ENCODE measurements at places on chromosomes 7 and 10. TPM values are rescaled to one million over a fixed set of nuclear protein-coding genes. Genes with fewer than 3 reads are reported as not detected.
A peak's percentile ranks its signal among the peaks of the same experiment; 100 is the strongest.

DNA sequence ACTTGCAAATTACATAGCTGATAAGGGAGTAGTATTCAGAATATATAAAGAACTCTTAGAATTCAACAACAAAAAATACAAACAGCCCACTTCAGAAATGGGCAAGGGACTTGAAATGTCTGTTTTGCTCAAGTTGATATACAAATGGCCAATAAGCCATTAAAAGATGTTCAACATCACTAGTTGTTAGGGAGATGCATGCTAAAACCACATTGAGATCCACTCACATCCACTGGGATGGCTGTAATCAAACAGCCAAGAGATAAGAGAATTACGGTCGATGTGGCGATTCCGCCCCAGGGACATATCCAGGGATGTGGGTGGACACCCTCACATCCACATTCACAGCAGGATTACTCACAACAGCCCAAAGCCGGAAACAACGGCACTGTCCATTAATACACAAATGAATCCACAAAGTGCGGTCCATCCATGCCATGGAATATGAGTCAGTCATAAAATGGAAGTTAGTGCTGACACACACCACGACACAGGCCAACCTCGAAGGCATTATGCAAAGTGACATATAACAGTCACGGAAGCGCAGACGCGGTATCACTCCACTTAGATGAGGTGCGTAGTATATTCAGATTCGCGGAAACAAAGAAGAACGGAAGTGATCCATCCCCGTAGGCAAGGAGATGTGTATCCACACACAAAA lies 227.8 kb downstream of the DNAJB6 start:
- DNase-seq, result no peak

- no peak for DNase-seq
Measured at GRCh38 chr7:4067874-4068273, 614.2 kb upstream of the FOXK1 start.

- no peak for DNase-seq
Measured at GRCh38 chr10:77501846-77502261, 135.8 kb downstream of the KCNMA1 start.

DNA sequence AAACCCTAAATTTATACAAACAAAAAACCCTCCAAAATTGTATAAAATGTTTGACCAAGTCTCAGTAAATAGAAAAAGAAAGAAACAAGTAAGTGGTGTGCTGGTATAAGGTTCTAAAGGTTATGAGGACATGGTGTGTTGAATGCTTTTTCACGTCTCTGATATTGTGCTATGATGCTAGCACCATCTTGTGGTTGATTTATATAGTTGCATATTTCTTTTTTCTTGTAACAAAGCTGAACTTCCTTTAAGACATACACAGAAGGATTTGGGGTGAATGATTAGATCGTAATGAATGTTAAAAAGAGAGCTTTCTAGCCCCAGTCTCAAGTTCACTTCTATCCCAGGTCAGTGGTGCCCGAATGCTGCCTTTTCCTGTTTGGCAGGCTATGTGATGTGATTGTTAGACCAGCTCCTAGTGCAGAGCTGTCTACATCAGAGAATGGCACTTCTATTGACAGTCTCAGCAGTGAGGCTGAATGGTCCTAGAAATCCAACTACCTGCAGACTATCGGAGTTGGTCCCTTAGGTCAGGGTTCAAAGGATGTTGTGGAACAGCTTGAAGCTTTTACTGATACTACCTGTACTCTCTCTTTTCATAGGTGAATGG lies 25.0 kb downstream of the VTI1A start:
- peak; percentile 29 for DNase-seq

GRCh38 chr7:154633641-154634040 lies 369.3 kb downstream of the PAXIP1 start:
- DNase-seq, result no peak

- no peak for DNase-seq
Measured at GRCh38 chr7:131858611-131859010, 302.2 kb upstream of the PODXL start.

GRCh38 chr7:39978230-39978934 lies 28.3 kb downstream of the CDK13 start:
- DNase-seq, result no peak

- DNase-seq, result no peak
Measured at GRCh38 chr7:123666492-123666891, 10.8 kb downstream of the LMOD2 start.

DNA sequence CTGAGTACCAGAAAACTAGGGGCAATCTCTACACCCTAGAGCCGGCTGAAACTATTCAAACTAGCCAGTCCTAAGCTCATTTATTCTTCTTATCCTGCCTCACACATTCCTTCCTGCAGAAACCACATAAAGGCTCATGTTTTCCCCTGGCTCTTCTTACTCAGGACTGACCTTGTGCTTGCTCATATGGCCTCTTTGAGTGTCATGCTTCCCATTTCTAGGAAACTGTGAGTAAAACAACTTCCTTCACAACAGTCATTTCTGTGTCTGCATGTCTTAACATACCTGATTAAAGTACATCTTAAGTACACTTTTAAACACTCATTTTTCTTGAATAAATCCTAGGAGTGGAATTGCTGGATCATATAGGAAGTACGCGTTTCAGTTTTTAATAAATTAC lies 52.3 kb upstream of the KIAA1217 start:
- no peak for DNase-seq

GRCh38 chr7:97145068-97145467 lies 27.6 kb downstream of the SDHAF3 start:
- no peak for DNase-seq

- DNase-seq, result no peak
Measured at GRCh38 chr7:138941545-138941944, 39.6 kb downstream of the KIAA1549 start.

DNA sequence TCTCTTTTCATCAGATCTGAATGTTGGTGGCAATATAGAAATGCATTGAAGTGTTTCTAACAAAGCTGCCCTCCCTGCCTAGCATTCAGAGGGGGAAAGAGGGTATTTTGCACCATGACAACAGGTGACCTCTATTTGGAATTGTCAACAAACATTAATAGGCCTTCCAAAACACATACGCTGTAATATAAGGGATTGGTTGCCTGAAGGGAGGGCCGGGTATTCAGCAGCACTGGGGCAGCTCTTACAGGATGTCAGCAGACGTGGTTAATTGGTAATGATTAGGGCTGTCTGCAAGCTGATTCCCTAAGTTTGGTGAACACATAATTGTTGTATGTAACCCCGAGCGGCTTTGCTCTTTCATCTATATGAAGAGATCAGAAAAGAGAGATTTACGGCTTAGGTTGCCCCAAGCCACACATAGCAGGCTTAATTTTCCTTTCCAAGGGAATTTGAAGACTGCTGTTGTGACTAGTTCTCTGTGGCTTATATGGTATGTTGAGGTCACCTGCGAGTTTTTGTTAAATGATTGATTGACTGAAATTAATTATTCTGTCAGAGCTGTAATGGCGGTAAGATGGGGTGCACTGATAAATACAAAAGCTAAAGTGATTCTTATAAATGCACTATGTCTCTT lies 759.3 kb downstream of the LRMDA start:
- DNase-seq, result no peak

GRCh38 chr10:75939541-75939940 lies 508.1 kb downstream of the LRMDA start:
- DNase-seq, result no peak

DNA sequence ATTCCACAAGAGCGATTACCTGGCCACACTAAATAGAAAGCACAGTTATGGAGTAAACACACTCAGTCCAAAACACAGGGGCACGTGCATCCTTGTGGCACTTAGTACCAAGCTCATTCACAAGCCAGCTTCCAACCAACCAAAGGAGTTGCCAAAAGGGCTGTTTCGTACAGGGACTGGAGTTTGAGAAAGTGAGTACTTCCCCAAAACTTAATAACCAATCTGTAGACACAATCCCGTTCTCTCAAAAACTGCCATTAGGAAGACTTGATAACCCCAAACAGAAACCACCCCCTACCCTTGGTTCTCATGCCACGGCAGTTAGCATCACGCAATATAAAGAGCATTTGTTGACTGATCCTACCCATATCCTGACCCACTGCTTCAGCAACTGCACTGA lies 166.2 kb upstream of the ASAH2 start:
- no peak for DNase-seq

GRCh38 chr10:114477285-114477684 lies 73.0 kb upstream of the AFAP1L2 start:
- no peak for DNase-seq

DNA sequence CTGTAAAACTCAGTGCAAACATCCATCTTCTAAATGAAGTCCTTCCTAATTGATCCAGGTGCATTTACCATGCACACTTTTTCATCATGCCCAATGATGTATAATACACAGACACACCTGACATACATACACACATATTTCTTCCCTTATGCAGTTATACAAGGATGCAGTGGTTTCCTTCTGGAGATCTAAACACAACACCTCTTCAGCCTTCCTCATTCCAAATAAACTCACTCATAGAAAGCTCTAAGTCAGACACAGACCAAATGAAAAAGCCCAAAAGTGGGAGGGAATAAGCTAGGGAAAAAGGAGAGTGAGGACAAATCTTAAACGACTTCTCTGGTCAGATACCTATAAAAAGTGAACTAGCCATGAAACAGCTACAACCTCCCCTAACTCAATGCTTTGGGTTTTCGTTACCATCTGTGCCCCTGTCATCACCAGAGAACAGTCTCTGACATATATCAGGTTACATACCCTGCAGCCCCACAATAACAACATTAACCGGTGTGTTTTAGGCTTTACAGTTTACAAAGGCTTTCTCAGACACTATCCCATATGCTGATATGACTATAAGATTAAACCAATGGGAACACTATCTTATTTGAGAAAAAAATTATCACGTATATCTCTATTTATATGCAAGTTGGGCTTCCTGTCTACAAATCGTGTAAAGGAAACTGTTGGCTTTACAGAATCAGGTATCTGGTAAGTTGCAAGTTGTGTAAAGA lies 675.2 kb downstream of the PHTF2 start:
- DNase-seq, result no peak

GRCh38 chr10:69451209-69451783 lies at the start of gene TSPAN15:
TSPAN15 (plus strand) TSS chr10:69451465; CDS start chr10:69451595, 130 bp downstream.
- DNase-seq, result peak; percentile 94

The HTR7 gene
- 2.2 TPM for polyA plus RNA-seq

The GIMAP4 gene
- 17.8 TPM for polyA plus RNA-seq

The EBLN1 gene
- not detected for polyA plus RNA-seq

The ZPBP gene
- 0.06 TPM for polyA plus RNA-seq

The AKAP9 gene
- 127 TPM for polyA plus RNA-seq

The TMEM225B gene
- polyA plus RNA-seq, result 1.3 TPM

The TWIST1 gene
- 0.61 TPM for polyA plus RNA-seq

The BLNK gene
- polyA plus RNA-seq, result 27.4 TPM

The TSPAN12 gene
- polyA plus RNA-seq, result 99.6 TPM

The LBX1 gene
- polyA plus RNA-seq, result 0.03 TPM

The CYP17A1 gene
- polyA plus RNA-seq, result 0.60 TPM

The DUS4L gene
- 13.2 TPM for polyA plus RNA-seq
